Posterior cingulate gyrus (tissue), 11 donors: ENCODE measurements at places on chromosomes 6 and 20.
A peak's percentile ranks its signal among the peaks of the same experiment; 100 is the strongest.

GRCh38 chr6:1553562-1554083 is 56.1 kb upstream of the FOXC1 start:
- DNase-seq: no peak

DNA sequence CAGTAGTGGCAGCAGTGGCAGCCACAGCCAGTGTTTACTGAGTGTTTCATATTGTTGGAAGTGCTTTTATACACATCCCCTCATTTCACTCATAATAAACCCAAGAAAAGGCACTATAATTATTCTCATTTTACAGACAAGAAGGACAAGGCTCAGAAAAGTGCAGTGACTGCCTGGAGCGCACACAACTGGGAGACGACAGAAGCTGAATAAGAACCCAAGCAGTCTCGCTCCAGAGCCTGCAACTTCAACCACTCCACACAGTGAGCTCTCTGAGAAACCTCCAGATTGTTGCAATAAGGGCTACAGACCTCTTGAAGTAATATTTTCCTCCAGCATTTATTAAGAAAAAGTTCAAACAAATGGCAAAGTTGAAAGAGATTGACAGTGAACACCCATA is 76.9 kb downstream of the PLCG1 start:
- no peak for DNase-seq

- no peak for DNase-seq
Observed at GRCh38 chr6:31723980-31724691, 963 bp downstream of the MPIG6B start.

DNA sequence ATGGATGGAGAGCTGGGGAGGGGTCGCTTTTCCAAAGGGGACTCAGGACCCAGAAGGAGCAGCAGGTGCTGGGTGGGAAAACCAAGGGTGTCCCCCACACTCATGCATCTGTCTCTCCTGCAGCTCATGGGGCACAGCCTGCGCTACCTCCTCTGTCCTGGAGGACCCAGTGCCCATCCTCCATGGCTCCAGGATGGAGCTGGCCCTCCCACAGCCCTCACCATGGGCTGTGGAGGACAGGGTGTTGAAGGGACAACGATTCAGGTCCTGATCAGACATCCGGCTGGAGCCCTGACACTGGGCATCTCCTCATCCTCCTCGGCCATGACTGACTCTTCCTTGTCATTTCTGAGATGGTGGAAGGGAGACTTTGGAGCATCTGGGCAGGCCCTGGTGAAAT is 97.9 kb upstream of the SULF2 start:
- DNase-seq: no peak

GRCh38 chr20:61797200-61797599 is 268.5 kb downstream of the TAF4 start:
- DNase-seq: no peak

GRCh38 chr6:70672549-70672948 is 4.9 kb downstream of the SMAP1 start:
- DNase-seq: no peak

- DNase-seq: no peak
Observed at GRCh38 chr6:46296586-46296985, 125.8 kb upstream of the ENPP5 start.

DNA sequence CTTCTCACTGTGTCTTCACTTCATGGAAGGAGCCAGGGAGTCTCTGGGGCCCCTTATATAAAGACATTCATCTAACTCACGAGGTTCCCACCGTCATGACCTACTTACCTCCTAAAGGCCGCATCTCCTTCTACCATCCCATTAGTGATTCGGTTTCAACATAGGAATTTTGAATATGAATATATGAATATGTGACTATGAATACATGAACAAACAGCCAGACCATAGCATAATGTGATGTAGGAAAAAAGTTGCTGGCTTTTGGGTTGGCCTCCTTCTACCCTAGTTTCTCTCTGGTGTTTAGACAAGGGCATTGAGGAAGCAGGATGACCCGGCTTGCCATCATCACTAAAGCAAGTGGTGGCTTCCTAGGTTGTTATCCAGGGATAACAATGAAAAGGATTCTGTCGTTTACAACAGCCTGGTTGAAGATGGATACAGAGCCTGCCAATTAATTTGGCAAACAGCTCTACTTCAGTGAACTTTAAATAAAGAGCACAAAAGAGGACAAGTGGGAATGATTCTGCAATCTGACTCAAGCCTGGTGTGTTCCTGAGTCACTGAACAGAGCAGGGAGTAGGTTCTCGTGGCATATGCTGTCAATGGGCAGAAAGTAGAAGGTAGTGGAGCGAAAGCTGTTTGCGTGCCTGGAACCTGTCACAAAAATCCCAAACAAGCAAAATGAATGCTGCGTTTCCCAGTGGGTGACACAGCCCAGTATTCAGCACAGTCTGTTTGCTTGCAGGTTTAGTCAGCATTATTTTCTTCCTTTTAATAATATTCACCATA is 44.0 kb upstream of the DOK5 start:
- DNase-seq: no peak

- no peak for DNase-seq
Observed at GRCh38 chr20:57329608-57330221, at the start of gene SPO11. SPO11 (plus strand) TSS chr20:57329803; CDS start chr20:57329868, 65 bp downstream.

DNA sequence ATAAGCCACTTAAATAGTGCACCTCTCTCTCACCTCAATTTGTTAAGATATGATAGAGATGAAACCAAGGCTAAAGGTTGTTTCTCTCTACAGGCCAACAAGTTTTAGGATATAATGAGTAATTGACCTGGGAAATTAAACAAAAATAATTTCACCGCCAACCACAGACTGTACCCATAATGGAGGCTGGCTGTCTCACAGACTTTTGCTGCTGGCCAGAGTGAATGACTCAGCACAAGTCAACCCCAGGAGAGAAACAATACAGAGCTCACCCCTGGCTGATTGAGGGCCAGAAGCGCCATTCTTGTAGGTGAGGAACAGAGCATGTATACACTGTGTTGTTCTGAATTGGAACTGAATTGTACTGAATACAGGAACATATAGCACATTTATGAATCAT is 99.9 kb downstream of the CAP2 start:
- no peak for DNase-seq

DNA sequence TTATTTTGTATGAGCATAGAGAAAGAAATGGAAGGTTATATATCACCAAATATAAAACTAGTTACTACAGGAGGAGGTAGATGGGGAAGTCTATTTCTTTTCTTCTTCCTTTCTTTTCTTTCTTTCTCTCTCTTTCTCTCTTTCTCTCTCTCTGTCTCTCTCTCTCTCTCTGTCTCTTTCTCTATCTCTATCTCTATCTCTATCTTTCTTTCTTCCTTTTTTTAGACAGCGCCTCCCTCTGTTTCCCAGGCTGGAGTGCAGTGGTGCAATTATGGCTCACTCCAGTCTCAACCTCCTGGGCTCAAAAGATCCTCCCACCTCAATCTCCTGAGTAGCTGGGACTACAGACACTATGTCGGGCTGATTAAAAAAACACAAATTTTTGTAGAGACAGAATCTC is 10.2 kb upstream of the SGK1 start:
- no peak for DNase-seq

DNA sequence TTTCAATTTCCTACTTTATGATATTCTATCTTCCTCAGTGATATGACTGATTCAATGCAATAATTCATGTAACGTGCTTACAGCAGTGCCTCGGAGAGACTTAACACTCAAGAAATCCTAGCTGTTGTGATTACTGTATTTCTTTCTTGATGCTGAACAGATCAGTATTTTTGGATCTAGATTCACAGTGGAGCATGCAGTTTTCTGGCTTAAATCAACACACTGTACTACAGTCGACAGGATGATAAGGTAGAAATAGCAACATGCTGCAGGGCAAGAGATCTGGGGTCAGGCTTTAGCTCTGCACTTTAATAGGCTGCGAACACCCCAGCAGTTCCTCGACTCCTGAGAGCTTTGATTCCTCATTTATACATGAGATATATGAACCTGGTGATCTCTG is 161.0 kb downstream of the AIG1 start:
- no peak for DNase-seq

GRCh38 chr6:161487217-161487531 is 213.3 kb upstream of the AGPAT4 start:
- DNase-seq: no peak

- DNase-seq: no peak
Observed at GRCh38 chr20:57287007-57287880, 20.8 kb upstream of the BMP7 start.

GRCh38 chr20:24912397-24913075 is 36.5 kb upstream of the CST7 start:
- DNase-seq: no peak

- DNase-seq: no peak
Observed at GRCh38 chr6:137968901-137969300, 101.8 kb downstream of the TNFAIP3 start.

GRCh38 chr6:63795006-63795405 is 159.4 kb downstream of the PHF3 start:
- DNase-seq: no peak

DNA sequence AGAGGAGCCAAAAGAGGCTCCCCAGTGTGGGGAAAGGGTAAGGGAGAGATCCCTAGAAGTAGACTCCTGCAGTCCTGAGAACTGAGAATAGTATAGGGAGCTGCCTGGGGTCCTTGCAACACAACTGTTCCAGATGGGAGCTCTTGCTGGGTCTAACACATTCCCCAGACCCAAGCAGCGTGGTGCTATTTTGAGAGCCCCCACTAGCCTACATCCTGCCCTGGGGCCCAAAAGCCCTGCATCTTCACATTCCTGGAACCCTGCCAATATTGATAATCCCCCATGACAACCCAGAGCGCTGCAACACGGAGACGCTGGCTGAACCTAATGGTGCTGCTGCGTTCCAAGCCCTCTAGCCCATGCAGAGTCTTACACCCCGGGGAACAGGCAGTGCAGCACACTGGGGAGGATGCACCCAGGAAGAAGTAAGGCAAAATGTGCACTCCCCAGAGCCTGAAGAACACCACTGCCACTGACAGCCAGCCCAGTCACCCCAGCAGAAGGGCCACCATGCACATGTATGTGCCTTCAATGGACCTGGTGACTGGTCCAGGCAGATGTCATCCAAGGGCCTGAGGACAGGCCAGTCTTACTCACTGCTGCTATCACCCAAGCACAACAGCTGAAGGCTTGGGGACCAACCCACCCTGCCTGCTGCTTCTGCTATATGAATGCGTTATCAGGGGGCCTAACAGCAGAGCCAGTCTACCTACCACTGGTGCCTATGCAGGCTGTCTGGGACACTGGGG is 7.0 kb upstream of the RNF217 start:
- no peak for DNase-seq

GRCh38 chr6:26017632-26017966 is 55.0 kb downstream of the TRIM38 start:
- peak; percentile 71 for DNase-seq

DNA sequence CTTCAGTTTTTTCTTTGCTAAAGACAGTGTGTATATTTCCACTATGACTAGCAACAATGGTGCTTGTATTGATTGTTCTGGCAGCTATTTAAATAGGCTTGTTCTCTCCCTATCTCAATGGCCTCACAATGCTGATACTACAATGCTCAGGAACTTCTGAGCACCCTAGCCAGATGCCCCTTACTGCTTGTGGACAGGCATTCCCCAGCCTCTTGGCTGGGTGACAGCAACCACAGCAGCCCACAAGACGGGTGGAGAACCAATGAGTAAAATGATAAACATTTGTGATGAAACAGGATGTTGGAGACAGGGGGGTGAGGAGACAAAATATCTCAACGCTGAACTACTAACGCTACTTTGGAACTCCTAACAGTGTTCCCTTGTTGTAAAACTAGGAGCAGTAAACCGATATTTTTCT is 42.3 kb downstream of the HIVEP2 start:
- no peak for DNase-seq

DNA sequence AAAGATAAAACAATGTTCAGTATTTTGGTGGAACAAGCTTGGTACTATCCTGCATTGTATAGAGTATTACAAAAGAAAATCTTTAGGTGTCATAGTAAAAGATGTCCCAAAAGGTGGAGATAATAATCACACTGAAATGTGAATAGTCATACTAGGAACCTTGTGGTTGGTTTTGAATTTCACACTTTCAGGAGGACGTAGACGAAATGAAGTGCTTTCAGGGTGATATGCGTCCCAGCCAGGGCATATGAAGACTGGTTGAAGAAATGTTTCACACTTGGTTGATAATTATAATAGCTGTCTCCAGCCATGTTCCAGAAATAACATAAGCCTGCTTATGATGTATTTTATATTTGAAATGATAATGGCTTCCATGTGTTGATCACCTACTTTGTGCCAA is 60.4 kb downstream of the SCAND1 start:
- DNase-seq: no peak

DNA sequence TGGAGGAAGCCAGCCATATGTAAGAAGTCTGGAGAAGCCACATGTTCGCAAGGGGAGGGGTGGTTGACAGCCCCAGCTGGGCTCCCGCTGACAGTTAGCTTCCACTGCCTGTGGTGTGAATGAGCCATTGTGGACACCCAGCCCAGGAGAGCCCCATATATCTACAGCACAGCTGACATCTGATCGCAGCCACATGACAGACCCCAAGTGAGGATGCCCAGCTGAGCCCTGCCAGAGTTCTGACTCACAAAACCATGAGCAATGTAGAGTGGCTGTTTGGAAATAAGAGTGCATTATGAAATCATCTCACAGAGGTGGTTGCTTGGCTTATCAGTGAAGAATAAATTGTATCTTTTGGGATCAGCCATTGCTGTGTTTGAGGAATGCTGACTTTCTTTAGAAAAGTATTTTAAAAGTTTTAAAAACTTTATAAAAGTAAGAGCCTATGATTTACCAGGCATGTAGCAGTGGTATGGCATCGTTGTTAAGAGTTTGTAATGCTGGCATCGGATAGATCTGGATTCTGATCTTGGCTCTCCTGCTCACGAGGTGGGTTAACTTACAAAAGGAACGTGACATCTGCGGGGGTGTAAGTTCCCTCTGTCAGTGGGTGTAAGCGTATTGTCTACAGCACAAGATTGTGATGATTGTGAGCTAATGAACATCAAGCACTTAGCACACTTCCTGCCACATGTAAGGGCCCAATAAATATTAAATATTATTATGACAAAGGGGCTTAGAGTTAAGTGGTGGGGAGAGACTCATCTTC is 24.1 kb downstream of the CFAP61 start:
- peak; percentile 70 for DNase-seq

- no peak for DNase-seq
Observed at GRCh38 chr6:131740161-131740560, 29.3 kb upstream of the CTAGE9 start.

GRCh38 chr20:48143435-48144081 is 358.3 kb upstream of the SULF2 start:
- no peak for DNase-seq
